Activated naive CD4-positive, alpha-beta T cell treated with anti-CD3 and anti-CD28 coated beads for 36 hours (primary cell): ENCODE measurements at places on chromosomes 5 and 9. TPM values are rescaled to one million over a fixed set of nuclear protein-coding genes. Genes with fewer than 3 reads are reported as not detected.

The QRFP gene
- total RNA-seq: not detected

The PCDHGA5 gene
- not detected for total RNA-seq

The PDZD2 gene
- 0.05 TPM for total RNA-seq

- peak overlapping the region; percentile 51 for H3K4me3 ChIP-seq
- H3K36me3 ChIP-seq: peaks cover 20% of the 10 kb centered on the region
Observed at GRCh38 chr9:98074115-98074990, 17.8 kb downstream of the NANS start.
